Ovary (tissue), 10 donors: ENCODE measurements at places on chromosomes 6 and 20.

GRCh38 chr6:126337323-126337722 lies 2.6 kb upstream of the CENPW start:
- no peak for DNase-seq

GRCh38 chr6:35015996-35016395 lies 125.1 kb downstream of the TCP11 start:
- DNase-seq = no peak

DNA sequence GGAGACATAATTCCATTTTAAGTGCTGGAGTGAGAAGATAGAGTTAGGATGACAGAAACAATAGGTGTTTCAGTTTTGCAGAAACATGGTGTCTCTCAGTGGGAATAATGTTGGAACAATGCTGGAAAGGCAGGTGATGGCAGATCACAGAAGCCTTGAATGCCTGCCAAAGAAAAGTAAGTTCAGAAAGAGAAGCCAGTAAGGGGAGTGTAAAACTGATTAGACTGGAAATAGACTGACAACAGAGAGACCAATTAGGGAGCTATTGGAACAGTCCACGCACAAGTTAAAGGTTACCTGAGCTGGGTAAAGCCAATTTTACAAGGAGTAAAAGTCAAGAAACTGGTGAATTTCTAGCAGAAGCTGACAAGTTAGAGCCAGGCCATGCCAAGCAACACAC lies 142.9 kb downstream of the TFAP2A start:
- DNase-seq = no peak

DNA sequence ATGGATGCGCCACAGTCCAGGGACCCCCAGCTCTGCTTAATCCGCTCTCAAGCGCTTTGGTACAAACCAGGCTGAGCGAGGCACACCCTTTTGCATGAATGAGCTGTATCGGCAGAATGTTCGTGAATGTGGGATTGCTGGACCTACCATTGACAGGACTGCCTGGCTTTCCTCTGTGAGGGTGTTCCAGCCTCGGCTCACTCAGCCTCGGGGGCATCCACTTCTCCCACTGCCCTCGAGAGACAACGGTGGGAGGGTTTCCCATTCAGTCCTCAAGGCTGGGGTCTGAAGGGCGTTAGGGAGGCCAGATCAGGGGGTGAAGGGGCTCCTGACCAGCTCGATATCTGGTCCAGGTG lies 17.4 kb downstream of the MDFI start:
- DNase-seq = no peak

GRCh38 chr6:8057793-8058192 lies 6.4 kb downstream of the BLOC1S5 start:
- DNase-seq = no peak
